ENCODE measurements at places on chromosomes 1 and 21.

GRCh38 chr1:168613038-168613451, 36.6 kb downstream of the XCL1 start:
- peaks cover 43% of the 10 kb centered on the region for H3K4me1 ChIP-seq
- peak overlapping the region; percentile 88 for H3K4me3 ChIP-seq
- no peak for DNase-seq
- H3K36me3 ChIP-seq: no peaks in the 10 kb centered on the region

DNA sequence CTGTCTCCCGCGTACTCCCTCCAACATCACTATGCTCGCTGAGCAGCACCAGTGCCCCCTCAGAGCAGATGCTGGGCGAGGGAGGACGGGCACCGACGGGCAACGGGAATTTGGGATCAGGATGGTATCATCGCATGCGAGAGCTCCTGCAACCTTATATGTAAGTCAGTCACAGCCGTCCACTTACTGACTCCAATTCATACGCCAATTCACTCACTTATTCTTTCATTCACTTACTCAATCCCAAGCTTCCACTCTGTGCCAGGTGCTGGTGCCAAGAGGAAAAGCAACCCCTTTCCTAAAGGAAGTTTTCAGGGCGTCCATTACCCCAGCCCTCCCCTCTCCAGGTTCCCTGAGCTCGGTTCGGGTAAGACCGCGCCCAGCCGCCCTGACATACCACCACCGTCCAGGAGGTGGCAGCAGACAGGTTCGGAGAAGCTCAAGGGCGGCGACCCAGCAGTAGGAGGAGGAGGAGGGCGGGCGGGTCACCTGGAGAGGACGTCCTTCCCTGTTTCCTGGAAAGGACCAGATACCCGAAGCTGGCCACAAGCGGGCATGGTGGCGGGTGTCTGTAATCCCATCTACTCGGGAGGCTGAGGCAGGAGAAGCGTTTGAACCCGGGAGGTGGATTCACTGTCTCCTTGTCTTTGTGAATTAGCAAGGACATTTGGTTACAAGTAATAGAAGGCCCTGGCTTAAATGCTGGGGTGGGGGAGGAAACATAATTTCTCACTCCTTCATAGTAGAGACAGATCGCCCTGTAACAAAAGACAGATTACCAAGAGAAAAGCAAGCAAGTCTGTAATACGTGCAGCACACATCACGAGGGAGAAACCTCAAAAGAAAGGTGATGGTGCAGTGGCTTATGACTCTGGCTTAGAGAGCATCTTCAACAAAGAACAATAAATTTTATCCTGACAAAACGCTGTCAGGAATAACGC, 7.6 kb upstream of the IL22RA1 start:
- H3K4me1 ChIP-seq: no peaks in the 10 kb centered on the region
- H3K27me3 ChIP-seq: peaks cover 6% of the 10 kb centered on the region
- H3K4me3 ChIP-seq: peak overlapping the region; percentile 26

GRCh38 chr1:174958396-174958795, 41.4 kb upstream of the CACYBP start:
- no peaks in the 10 kb centered on the region for H3K36me3 ChIP-seq
- no peaks in the 10 kb centered on the region for H3K27me3 ChIP-seq
- H3K4me1 ChIP-seq: peaks cover 21% of the 10 kb centered on the region
- DNase-seq: no peak
- no peak overlapping the region for H3K4me3 ChIP-seq

GRCh38 chr1:185432948-185433347, 115.9 kb upstream of the IVNS1ABP start:
- H3K36me3 ChIP-seq: no peaks in the 10 kb centered on the region
- H3K27me3 ChIP-seq: no peaks in the 10 kb centered on the region

- H3K27me3 ChIP-seq: no peaks in the 10 kb centered on the region
- peaks cover 3% of the 10 kb centered on the region for H3K4me1 ChIP-seq
- no peak for DNase-seq
- H3K36me3 ChIP-seq: no peaks in the 10 kb centered on the region
- H3K27ac ChIP-seq: no peak overlapping the region
Observed at GRCh38 chr21:41848958-41849580, 30.1 kb downstream of the PRDM15 start.

GRCh38 chr1:87115317-87115890, 201.0 kb downstream of the HS2ST1 start:
- H3K4me1 ChIP-seq: peaks cover 6% of the 10 kb centered on the region
- DNase-seq: no peak
- no peaks in the 10 kb centered on the region for H3K36me3 ChIP-seq
- no peak overlapping the region for H3K27ac ChIP-seq
- H3K27me3 ChIP-seq: no peaks in the 10 kb centered on the region

DNA sequence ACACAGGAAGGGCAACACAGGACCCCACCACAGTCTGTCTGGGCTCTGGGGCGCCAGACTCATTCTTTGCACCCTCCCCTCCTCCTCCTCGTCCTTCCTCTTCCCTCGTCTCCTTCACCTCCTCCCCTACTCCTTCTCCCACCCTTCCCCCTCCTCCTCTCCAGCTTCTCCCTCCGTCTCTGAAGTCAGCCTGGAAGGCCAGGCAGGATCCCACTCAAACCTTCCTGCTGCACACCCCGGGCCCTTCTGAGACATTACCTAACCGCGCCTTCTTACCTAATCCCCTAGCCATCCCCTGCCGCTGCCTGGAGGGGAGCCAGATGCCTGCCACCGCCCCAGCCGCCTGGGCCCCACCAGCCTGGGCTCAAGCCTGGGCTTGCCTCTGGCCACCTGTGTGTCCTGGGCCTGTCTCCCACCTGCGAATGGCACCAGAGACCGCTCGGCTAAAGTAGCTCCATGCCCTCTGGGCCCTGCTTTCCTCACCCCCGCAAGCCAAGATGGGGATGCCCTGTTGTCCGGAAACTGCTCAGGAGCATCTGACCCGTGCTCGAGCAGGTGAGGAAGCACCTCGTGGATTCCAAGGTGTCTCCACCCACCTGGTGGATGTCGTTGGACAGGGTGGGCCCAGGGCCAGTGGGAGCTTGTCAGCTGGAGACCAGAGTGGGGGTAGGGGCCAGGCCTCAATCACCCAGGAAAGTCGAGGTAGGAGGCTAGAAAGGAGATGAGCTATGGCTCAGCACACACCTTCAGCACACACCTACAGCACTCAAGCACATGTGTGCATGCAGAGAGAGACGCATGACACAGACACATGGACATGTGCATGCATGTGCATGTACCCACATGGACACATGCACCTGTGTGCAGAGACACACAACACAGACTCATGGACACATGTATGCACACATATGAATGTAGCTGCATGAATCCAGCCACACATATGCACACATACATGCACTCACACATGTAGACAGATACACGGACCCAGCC, 31.9 kb downstream of the WNT9A start:
- H3K4me3 ChIP-seq: peak overlapping the region; percentile 46
- peaks cover 19% of the 10 kb centered on the region for H3K27me3 ChIP-seq
- peak; percentile 27 for DNase-seq

- no peak for DNase-seq
- peaks cover 21% of the 10 kb centered on the region for H3K4me1 ChIP-seq
- no peak overlapping the region for H3K27ac ChIP-seq
- H3K36me3 ChIP-seq: no peaks in the 10 kb centered on the region
Observed at GRCh38 chr1:24900985-24901781, 28.9 kb downstream of the RUNX3 start.

- H3K4me1 ChIP-seq: peaks cover 13% of the 10 kb centered on the region
- H3K4me3 ChIP-seq: no peak overlapping the region
- H3K27ac ChIP-seq: no peak overlapping the region
- no peaks in the 10 kb centered on the region for H3K27me3 ChIP-seq
- no peak for DNase-seq
Observed at GRCh38 chr1:35727434-35728040, 8.9 kb upstream of the C1orf216 start.

DNA sequence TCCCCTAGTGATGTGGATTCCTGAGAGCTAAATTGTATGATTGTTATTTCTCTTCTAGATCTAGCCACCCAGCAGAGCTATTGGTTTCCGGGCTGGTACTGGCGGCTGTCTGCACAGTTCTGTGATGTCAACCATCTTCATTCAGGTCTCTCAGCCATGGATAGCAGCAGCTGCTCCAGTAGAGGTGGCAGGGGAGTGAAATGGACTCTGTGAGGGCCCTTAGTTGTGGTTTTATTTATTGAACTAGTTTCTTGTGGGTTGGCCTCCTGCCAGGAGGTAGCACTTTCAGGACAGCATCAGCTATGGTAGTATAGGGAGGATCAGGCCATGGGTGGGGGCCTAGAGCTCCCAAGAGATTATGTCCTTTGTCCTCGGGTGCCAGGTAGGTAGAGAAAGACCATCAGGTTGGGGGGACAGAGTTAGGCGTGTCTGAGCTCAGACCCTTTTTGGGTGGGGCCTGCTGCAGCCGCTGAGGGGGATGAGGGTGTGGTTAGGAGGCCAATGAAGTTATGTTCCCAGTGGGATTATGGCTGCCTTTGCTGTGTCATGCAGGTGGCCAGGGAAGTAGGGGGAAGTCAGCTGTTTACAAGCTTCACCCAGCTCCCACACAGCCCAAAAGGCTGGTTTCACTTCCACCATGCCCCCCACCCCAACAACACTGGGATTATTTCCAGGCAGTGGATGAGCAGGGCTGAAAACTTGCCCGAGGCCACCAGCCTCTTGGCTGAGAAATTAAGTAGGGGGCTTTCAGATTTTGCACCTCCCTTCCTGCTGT, 55.1 kb upstream of the RGS4 start:
- no peaks in the 10 kb centered on the region for H3K36me3 ChIP-seq
- H3K27ac ChIP-seq: no peak overlapping the region
- no peak overlapping the region for H3K4me3 ChIP-seq
